ENCODE measurements at places on chromosomes 5 and 9. TPM values are rescaled to one million over a fixed set of nuclear protein-coding genes. Genes with fewer than 3 reads are reported as not detected.

CORO2A gene
- total RNA-seq: 20.4 TPM

PTGDS gene
- 133 TPM for total RNA-seq

GRCh38 chr9:115340314-115340713, 222.4 kb upstream of the TNC start:
- no peaks in the 10 kb centered on the region for H3K4me1 ChIP-seq
- H3K27ac ChIP-seq: no peak overlapping the region
- H3K36me3 ChIP-seq: no peaks in the 10 kb centered on the region
- no peak for DNase-seq
- H3K27me3 ChIP-seq: no peaks in the 10 kb centered on the region

- no peak for DNase-seq
- no peaks in the 10 kb centered on the region for H3K4me1 ChIP-seq
- H3K27ac ChIP-seq: no peak overlapping the region
- H3K36me3 ChIP-seq: no peaks in the 10 kb centered on the region
Observed at GRCh38 chr5:133489632-133490031, 122.7 kb downstream of the FSTL4 start.

DNA sequence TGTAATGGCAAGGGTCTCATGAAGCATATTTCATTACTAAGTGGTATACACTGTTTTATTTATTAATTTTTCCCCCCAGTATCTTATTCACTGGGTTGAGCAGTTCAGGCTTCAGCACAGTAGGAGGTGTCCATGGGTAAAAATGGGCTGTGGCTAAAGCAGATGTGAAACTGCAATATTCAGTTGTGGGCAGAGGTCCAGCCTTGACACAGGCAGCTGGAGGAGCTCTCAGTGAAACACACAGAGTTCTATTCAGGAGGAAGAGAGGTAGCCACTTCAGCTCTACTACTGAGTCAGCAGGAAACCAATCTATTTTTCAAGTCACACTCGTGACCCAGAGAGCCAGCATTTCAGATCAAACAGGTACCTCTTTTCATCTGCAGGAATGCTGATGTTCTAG, 418.3 kb downstream of the CDH10 start:
- no peak overlapping the region for H3K27ac ChIP-seq
- H3K4me3 ChIP-seq: no peak overlapping the region
- H3K27me3 ChIP-seq: no peaks in the 10 kb centered on the region

GRCh38 chr5:14928661-14929060, 57.1 kb upstream of the ANKH start:
- H3K36me3 ChIP-seq: no peaks in the 10 kb centered on the region
- H3K27ac ChIP-seq: no peak overlapping the region
- H3K4me1 ChIP-seq: no peaks in the 10 kb centered on the region
- no peak for DNase-seq
- H3K27me3 ChIP-seq: no peaks in the 10 kb centered on the region
- no peak overlapping the region for H3K4me3 ChIP-seq

GRCh38 chr5:171965745-171966144, 40.7 kb downstream of the FBXW11 start:
- no peak overlapping the region for H3K4me3 ChIP-seq
- no peaks in the 10 kb centered on the region for H3K36me3 ChIP-seq
- peaks cover 45% of the 10 kb centered on the region for H3K4me1 ChIP-seq

GRCh38 chr9:12765088-12765798, 9.6 kb upstream of the LURAP1L start:
- no peaks in the 10 kb centered on the region for H3K27me3 ChIP-seq
- H3K4me1 ChIP-seq: peaks cover 4% of the 10 kb centered on the region
- no peak overlapping the region for H3K4me3 ChIP-seq
- no peaks in the 10 kb centered on the region for H3K36me3 ChIP-seq

DNA sequence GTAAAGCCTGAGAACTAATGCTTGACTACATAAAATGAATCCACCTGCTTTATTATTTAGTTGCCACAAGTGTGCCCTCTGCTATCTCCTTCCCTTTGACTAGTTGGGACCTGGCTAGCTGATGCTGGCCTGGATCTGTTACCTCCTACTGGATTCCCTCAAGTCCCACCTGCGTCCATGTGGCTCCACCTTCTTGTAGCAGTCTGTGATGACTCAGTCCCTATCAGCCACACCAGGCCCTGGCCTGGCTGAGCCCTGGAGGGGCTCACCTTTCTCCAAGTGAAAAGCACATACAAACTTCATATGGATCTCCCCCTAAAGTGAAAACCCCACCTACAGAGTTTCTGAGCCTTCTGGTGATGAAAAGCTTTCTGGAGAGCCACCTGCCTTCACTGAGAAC, 611.4 kb downstream of the SEMA5A start:
- no peak overlapping the region for H3K27ac ChIP-seq
- no peaks in the 10 kb centered on the region for H3K4me1 ChIP-seq
- no peak overlapping the region for H3K4me3 ChIP-seq
- H3K27me3 ChIP-seq: no peaks in the 10 kb centered on the region
- H3K36me3 ChIP-seq: no peaks in the 10 kb centered on the region

GRCh38 chr9:136024696-136025316, 63.6 kb upstream of the UBAC1 start:
- H3K4me3 ChIP-seq: no peak overlapping the region
- no peaks in the 10 kb centered on the region for H3K4me1 ChIP-seq
- DNase-seq: no peak

DNA sequence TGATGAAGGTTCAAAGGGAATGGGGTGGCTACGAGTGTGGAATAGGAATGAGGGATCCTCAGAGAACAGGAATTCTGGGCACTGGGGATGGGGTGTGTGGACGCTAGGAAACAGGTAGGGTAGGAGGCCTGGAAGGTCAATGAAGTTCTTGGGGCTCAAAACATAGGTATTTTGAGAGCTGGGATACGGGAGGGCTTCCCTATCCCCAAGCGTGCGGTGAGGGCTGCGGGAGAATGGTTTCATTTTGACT, 718 bp downstream of the QSOX2 start:
- no peak for DNase-seq
- H3K27ac ChIP-seq: no peak overlapping the region
- no peaks in the 10 kb centered on the region for H3K27me3 ChIP-seq
- H3K36me3 ChIP-seq: no peaks in the 10 kb centered on the region

GRCh38 chr9:22142671-22143070, 133.6 kb upstream of the CDKN2B start:
- H3K36me3 ChIP-seq: no peaks in the 10 kb centered on the region
- no peak overlapping the region for H3K4me3 ChIP-seq
- no peak overlapping the region for H3K27ac ChIP-seq
- no peak for DNase-seq
- no peaks in the 10 kb centered on the region for H3K4me1 ChIP-seq

DNA sequence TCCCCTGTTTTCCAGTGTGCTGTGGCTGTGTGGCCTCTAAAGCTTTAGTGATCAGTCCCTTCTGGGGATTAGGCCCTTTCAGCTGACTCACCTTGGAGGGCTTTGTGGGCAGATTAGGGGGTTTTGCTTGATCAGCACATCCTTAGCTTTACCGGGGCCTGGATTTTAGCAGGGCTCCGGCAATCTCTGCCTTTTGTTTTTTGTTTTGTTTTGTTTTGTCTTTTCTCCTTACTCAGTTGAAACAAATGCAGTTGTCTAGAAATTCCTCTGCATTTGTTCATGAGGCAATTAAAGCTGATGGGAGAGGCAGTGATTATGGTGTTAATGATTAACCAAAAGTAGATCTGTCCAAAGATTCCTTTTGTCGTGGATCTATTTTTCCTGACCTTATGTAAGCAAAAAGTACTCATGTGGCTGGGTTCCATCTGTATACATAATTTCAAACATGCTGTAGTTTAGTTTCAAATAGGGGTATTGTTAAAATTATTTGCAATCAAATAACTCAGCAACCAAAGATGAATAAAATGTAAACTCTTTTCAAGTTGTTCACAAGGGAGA, 5.2 kb upstream of the TDRD7 start:
- no peaks in the 10 kb centered on the region for H3K36me3 ChIP-seq
- H3K4me3 ChIP-seq: no peak overlapping the region
- no peaks in the 10 kb centered on the region for H3K4me1 ChIP-seq
- no peak overlapping the region for H3K27ac ChIP-seq
- DNase-seq: no peak

- H3K27ac ChIP-seq: peak overlapping the region; percentile 97
- H3K36me3 ChIP-seq: no peaks in the 10 kb centered on the region
- peaks cover 13% of the 10 kb centered on the region for H3K4me1 ChIP-seq
Observed at GRCh38 chr5:134464988-134465815, 53.5 kb upstream of the CDKN2AIPNL start.

DNA sequence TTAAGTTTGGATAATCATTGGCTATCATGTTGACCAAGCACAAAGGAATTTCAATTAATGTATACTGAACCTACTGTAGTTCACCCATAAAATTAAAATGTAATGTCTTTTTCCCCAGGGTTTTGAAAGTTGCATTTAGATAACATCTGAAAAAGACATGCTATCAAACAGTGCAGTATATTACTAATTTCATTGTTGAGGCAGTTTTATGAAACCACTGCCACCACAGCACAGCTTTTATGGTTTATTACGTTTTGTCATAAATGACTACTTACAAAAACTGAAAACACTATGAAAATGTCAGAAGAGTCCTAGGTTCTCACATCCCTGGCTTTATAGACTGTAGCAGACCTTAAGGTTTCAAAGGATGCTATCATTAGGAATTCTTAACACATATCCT, 32.0 kb upstream of the HAPLN1 start:
- no peaks in the 10 kb centered on the region for H3K36me3 ChIP-seq
- no peak overlapping the region for H3K27ac ChIP-seq
- no peaks in the 10 kb centered on the region for H3K27me3 ChIP-seq
- DNase-seq: no peak
- H3K4me1 ChIP-seq: no peaks in the 10 kb centered on the region
- H3K4me3 ChIP-seq: no peak overlapping the region
